ENCODE measurements at places on chromosomes 5 and 9.

GRCh38 chr5:27639005-27639612 is 600.7 kb upstream of the CDH9 start:
- DNase-seq: no peak

- no peak for DNase-seq
Measured at GRCh38 chr9:128503870-128504269, 649 bp upstream of the GLE1 start.

- DNase-seq: no peak
Measured at GRCh38 chr9:72443855-72444254, 77.6 kb upstream of the TMC1 start.

DNA sequence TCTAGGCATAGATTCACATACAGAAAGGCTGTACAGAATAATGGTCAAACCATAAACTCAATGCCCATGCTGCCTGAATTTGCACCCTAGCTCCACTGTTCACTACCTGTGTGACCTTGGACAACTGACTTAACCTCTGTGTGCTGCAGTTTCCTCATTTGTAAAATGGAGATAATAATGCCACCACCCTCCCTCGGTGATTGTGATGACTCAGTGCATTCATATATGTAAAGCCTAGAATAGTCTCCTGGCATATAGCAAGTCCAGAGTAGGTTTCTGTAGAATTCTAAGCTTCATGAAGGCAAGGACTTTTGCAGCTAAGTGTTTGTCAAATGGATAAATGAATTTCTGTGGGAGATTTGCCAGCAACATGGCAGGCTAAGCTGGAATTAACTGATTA is 297.8 kb upstream of the NR4A3 start:
- no peak for DNase-seq

GRCh38 chr9:123561046-123561445 is 205.0 kb downstream of the CRB2 start:
- no peak for DNase-seq

DNA sequence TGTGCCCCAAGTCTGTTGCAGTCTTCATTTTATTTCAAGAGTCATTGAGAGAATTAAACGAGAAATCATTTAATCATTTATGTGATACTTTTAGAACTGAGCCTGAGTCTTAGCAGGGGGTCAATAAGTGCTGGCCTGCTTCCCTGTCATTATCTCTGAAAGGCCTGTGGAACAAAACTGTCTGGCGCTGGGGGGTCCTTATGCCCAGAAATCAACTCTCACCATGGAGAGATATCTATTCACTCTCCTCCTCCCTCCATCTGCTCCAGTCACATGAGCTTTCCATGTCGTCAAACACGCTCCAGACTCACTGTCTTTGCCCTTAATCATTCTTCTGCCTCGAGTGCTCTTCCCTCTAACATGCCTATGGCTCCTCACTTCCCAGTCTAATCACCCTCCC is 136.8 kb downstream of the ESM1 start:
- no peak for DNase-seq

Measured in anterior cingulate cortex (tissue), 58 donors.